NCI-H2081 (cell line): ENCODE measurements at places on chromosomes 2 and 18.

DNA sequence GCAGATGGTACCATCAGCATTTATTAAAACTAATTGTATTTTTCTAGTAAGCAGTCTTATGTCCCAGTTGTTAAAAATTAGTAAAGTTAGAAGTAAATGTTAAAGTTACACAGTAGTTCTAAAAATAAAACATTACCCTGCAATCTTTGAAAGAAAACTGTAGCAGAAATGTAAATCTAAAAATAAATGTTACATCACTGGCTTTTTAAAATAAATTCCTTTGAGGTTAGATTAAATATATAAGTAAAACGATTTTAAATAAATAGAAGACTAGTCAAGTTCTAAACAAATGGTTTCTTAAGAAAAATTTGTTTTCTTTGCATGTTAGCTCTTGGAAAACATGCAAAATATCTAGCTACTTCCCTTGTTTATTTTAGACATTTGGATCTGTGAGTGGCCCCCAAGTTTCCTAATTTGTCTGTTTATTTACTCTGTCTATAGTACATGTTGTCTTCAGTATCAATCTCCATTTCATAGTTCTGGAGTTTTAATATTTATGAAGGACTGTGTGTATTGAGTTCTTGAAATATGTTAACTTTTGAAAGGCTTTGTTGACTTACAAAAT lies 58.2 kb downstream of the GLS start:
- DNase-seq: no peak

GRCh38 chr2:162233197-162233596 lies 10.0 kb downstream of the FAP start:
- no peak for DNase-seq

GRCh38 chr18:21930177-21930576 lies 189.6 kb downstream of the MIB1 start:
- DNase-seq: no peak

GRCh38 chr2:26400723-26401122 lies 997 bp upstream of the DRC1 start:
- DNase-seq: no peak

DNA sequence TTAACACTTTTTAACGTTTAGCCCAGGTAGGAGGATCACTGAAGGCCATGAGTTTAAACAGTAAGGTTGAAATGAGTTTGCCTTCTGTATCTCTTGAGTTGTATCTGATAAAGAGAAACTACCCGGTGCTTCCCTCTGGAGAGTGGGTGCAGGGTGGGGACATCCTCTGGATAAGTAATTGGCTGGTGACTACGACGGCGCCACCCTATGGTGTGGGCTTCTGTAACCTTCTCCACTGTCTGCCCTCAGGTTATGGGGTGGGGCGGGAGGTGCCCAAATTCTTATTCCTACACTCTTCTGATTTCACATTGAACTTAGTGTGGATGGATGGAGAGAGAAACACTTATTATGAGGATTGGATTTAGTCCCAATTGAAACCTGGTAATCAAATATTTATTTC lies 68.8 kb downstream of the LDLRAD4 start:
- no peak for DNase-seq

- no peak for DNase-seq
Observed at GRCh38 chr2:19736191-19736831, 165.5 kb downstream of the TTC32 start.

- peak; percentile 9 for DNase-seq
Observed at GRCh38 chr2:136468799-136469369, 296.5 kb upstream of the THSD7B start.

DNA sequence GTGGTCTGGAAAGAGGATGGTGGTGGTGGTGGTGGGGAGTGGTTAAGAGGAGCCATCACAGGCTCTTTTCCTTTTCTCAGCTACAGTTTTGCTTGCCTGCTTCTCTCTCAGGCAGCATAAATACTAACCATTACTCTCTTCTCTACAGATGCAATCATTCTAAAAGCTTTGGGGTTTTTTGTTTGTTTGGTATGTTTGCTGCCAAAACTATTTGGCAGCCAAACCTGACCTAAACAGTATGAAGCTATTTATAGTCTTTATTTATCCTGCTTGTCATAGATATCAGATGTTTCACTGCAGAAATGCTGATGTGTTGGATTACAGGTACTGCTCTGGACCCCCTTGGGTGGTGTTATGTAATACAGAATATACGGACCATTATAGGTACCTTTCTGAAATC lies 15.3 kb downstream of the SIX3 start:
- DNase-seq: peak; percentile 14

- no peak for DNase-seq
Observed at GRCh38 chr2:61055557-61055956, 10.1 kb upstream of the SANBR start.

GRCh38 chr2:215728504-215729065 lies 284.8 kb downstream of the MREG start:
- DNase-seq: no peak

- no peak for DNase-seq
Observed at GRCh38 chr2:2892378-2892777, 485.2 kb downstream of the EIPR1 start.

DNA sequence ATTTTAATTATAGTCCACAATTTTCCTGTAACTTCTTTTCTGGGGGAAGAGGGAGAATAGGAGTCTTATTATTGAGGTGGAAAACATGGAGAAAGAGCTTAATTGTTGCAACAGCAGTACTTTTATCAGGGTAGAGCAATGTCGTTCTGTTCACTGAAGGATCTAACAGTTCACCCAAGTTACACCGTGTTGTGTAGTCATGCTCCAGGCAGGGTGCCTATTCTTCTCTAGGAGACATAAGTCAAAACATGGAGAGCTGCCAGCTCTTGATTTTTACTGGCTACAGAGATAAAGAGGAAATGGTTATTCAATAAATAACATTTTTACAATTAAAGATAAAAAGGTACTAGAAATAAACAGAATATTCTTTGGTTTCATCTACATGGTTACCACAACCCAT lies 594.3 kb upstream of the NETO1 start:
- no peak for DNase-seq

- DNase-seq: no peak
Observed at GRCh38 chr2:20219763-20220380, 5.1 kb downstream of the SDC1 start.

- no peak for DNase-seq
Observed at GRCh38 chr2:152694161-152694661, 23.1 kb downstream of the PRPF40A start.

- DNase-seq: no peak
Observed at GRCh38 chr2:49248506-49248905, 94.2 kb upstream of the FSHR start.

DNA sequence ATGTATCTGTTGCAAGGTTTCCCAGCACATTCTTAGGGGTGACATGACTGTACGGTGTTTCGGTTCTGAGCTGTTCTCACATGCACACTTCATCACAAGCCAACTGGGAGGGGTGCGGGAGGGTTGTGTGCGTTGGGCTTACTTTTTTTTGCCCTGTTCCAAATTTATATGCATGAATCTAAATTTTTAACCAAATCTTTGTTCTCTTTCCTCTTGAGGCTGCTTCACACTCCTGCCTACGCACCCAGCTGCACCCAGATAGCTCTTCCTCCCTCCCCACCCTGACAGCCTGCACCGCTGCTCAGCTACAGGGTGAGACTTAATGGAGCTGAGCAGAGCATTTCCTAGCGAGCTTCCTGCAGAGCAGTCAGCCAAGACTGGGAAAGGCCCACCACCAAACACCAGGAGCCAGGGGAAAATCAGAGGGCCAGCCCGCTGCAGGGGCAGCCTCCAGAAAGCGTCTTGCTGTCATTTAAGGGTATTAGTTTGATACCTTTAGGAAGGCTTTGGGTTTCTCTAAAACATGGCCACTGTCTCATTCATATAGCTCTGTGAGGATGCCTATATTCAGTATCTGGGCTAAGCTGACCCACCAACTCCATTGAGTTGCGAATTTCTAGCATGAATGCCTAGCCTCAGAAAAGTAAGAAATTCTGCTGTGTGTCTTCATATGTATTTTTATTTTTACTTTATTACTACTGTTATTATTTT lies 84.5 kb downstream of the POU3F3 start:
- DNase-seq: no peak

GRCh38 chr2:111990856-111991255 lies 64.2 kb upstream of the TMEM87B start:
- no peak for DNase-seq

- DNase-seq: peak; percentile 20
Observed at GRCh38 chr2:119276864-119277263, 53.2 kb downstream of the STEAP3 start.

DNA sequence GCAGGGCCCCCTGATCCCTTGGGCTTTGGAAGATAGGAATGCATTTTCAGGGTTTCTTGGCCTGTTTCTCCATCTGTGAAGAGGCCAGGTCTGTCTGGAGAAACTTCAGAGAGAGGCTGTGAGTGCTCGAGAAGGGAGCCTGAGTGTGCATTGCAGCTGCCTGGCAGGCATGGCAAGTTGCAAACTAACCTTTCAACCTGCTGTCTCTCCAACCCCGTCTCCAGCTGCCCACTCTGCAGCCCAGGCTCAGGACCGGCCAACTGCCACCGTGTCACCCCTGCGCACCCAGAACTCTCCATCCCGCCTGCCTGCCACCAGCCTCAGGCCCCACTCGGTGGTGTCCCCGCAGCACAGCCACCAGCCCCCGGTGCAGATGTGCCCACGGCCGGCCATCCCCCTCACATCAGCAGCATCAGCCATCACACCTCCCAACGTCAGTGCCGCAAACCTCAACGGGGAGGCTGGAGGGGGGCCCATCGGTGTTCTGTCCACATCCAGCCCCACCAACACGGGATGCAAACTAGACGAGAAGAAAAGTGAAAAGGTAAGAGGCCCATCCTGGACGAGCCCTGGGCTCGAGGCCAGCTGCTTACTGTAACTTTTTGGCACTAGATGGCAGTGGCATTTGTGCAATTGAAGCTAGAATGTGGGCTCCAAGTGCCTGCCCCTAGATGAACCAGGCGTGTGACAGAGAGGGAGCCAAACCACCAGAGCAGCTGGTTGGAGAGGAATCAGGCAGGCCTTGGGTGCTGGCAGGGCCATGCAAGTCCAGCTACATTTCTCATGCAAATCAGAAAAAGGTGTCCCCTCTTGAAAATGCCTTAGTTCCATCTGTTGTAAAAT lies 164.6 kb downstream of the SEPTIN10 start:
- DNase-seq: no peak

DNA sequence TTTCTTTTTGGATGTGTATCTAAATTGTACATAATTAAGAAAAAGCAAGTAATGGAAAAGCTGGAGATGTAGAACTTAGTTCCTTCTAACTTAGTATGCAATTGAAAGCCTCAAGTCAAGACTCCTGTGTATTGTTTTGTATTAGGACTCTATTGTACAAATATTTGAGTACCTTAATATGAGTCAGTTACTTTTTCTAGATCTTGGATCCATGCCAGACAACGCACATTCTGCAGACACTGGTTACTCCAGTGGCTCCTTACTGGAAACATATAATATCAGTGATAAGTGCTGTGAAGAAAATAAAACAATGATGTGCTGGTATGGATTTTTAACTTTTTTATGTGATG lies 1.5 kb downstream of the SLC39A10 start:
- DNase-seq: peak; percentile 49

GRCh38 chr18:69843015-69843414 lies 104.7 kb downstream of the CD226 start:
- DNase-seq: no peak

- no peak for DNase-seq
Observed at GRCh38 chr18:49739275-49739674, 74.1 kb downstream of the ACAA2 start.

- no peak for DNase-seq
Observed at GRCh38 chr2:82599021-82599420, 1860.1 kb downstream of the SUCLG1 start.

DNA sequence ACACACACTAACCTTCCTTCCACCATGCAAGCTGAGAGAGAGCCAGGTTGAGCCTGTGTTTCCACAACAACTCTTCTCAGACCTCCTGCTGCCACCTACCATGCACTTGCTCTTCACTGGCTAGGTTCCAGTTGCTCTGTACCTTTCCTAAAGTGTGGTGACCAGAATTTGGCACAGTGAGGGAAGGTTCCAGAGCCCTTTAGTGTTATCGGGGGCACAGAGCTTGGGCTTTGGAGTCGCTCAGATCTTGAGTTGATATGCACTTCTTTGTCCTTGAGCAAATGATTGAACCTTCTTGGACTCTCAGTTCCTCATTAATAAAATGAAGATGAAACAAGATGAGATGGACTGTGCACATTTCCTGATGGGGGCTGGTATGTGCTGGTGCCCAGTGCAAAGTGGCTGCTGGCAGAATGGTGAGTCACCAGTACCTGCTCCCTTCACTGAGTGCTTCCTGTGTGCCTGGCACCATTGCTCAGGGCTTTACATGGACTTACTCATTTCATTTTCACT lies 47.1 kb downstream of the NEDD4L start:
- no peak for DNase-seq

DNA sequence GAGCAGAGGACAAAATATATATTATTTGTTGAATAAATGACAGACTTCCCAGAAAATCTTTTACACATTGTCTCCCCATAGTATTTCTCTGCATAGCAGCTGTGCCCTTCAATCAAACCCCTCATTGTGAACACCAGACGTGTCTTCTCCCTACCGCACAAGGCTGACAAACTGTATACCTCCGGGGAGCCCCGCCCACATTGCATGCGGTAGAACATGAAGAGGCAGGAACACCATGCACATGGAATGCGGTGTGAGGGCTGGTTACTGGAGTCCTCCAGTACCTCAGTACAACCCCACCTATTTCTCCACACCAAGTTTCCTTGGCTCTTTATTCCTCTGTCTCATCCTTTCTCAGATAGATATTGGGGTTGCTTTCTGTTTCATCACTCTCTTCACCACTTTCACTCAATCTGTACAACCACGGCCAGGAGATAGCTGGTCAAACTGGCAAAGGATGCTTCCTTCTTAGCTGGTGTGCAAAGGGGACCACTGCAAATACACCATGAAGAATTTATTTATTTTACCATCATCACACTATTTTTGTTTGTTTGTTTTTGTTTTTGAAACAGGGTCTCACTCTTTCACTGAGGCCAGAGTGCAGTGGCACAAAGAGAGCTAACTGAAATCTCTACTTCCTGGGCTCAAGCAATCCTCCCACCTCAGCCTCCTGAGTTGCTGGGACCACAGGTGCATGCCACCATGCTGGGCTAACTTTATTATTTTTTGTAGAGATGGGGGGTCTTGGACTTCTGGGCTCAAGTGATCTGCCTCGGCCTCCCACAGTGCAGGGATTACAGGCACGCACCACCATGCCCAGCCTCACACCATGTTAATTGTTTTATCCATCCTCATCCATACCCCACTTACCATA lies 2.3 kb upstream of the NBAS start:
- DNase-seq: no peak

- no peak for DNase-seq
Observed at GRCh38 chr18:23250893-23251656, 115.8 kb downstream of the CABLES1 start.

GRCh38 chr18:23468753-23469459 lies 15.8 kb downstream of the RIOK3 start:
- no peak for DNase-seq

DNA sequence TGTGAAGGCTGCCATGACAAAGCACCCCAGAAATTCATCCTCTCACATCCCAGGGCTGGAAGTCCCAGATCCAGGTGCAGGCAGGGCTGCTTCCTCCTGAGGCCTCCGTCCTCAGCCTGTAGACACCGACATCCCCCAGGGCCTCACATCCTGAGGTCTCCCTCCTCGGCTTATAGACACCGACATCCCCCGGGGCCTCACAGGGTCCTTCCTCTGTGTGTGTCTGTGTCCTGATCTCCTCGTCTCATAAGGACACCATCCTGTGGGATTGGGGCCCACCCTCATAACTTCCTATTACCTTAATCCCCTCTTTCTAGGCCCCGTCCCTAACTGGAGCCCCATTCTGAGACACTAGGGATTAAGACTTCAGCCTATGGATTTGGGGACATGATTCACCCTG lies 92.0 kb upstream of the SNTG2 start:
- DNase-seq: no peak
